ENCODE measurements at places on chromosomes 6 and 20.

GRCh38 chr6:8483650-8484049 is 48.3 kb upstream of the SLC35B3 start:
- no peak for DNase-seq

GRCh38 chr20:3990716-3991115 is 24.6 kb downstream of the RNF24 start:
- DNase-seq, result no peak

GRCh38 chr20:4519534-4519933 is 202.2 kb upstream of the PRND start:
- DNase-seq, result no peak

DNA sequence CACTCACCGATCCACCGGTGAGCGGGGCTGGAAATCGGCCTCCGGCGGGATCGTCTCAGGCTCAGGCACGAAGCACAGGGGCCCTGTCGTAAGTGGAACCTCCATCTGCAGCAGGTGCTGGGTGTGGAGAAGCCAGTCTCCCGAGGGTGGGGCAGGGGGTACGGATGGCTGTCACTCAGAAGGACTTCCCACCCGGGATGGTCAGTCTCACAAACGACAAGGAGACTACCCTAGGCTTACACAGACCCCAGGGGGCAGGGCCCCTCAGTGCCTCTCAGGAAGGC is 27.8 kb downstream of the YTHDF1 start:
- DNase-seq, result no peak

DNA sequence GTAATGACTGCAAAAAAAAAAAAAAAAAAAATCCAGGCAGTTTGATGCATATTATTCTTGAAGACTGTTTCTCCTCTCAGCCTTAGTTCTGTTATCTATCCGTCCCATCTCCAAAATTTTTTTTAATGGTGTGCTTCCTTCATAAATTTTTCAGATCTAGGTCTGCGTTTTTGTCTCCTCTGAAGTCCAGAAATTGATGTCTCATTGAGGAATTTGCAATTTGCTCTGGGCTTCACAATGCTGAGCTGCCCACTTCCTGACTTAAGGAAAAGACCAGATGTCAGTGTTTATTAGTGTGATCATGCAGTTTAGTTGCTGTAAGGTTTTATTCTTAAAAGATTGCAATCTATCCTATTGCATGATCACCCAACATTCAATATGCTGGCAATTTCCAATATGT is 297.6 kb downstream of the ZNF217 start:
- DNase-seq, result no peak

GRCh38 chr6:107061125-107062020 is 33.4 kb downstream of the MTRES1 start:
- DNase-seq, result no peak

DNA sequence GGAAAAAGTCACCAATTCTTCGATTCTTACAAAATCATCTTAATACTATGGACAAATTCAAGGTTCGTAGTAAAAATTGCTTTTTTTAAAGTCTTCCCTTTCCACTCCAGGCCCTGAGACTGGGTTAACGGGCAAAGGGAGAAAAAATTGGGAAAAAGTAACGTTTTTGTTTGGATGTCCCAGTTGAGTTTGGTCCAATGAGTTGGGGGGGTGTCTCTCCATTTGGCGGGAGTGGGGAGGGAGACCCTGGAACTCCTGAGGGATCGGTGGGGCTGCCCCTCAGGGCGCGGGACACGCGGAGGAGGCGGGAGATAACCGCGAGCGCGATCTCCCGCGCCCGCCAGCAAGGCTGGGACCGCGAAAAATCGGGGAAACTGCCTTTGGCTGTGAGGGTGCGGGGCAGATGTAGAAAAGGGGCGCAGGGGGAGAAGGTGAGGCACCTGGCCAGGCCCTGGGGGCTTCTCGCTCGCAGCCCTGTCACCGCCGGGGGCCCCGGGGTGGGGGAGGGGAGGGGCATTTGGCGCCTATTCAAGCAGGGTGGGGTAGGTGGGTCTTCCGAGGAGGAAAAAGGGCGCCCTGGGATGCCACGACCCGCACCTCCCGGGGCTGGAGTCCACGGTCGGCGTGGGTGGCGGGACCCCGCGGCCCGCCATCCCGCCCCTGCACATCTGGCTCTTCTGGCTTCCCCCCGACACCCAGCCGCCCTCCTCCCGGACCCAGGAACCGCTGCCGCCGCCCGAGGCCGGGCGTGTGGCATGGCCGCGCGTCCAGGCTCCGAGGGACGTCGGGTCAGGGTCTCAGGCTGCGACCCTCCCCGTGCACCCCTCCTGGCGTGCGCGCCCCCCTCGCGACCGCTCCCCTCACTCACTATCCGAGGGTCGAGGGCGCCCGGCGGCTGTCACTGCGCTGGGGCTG is 595 bp downstream of the FBXO5 start:
- DNase-seq, result peak; percentile 15

- DNase-seq, result peak; percentile 85
Measured at GRCh38 chr6:123808556-123808955, 4.9 kb downstream of the NKAIN2 start.

GRCh38 chr6:156909212-156910010 is 132.2 kb downstream of the ARID1B start:
- DNase-seq, result no peak

DNA sequence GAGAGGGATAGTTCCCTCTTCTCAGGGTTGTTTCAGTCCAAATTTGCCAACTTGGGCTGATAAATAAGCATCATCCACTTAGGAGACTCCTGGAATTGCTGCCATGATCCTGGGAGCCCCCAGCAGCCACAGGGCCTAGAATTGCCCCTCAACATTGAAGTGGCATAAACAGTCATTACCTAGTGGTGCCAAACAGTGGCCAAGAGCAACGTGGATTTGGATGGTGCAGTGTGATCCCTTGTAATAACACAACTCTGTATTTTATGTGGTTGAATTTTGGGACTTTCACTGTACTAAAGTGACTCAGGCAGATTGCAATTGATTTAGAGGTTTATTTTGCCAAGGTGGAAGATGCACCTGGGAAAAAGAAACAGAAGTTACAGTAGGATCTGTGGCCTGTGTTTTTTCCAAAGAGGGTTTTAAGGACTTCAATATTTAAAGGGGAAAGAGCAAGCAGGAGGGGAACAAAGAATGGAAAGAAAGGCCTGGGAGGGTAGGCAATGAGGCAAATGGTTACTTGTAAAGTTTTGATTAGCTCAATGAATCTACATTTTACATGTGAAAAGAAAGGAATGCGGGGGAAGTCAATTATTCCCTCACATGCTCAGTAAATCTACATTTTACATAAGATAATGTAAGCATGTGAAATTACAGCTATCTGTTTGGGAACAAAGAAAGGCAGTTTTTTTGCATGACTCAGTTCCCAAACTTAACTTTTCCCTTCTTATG is 168.0 kb upstream of the NOX3 start:
- DNase-seq, result no peak

DNA sequence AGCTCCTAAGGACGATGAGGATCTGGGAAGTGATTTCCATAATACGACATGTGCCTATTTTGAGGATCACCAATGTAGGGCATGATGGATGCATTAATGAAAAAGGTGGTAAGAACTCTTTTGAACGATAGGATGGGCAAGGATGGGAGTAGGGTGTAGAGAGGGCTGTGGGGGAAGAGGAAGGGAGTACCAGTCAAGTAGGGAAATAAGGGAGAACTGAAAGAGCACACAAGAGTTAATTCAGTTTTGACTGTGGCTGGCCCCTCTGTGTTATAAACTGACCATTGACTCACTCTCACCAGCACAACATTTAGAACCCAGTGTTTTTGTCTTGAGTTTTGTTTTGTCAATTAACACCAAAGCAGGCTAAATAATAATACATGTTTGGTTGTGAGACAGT is 33.0 kb downstream of the SLC35D3 start:
- DNase-seq, result no peak

GRCh38 chr6:69138148-69138547 is 503.1 kb downstream of the ADGRB3 start:
- no peak for DNase-seq

GRCh38 chr6:158233214-158233795 is 65.2 kb downstream of the GTF2H5 start:
- DNase-seq, result no peak

- DNase-seq, result no peak
Measured at GRCh38 chr20:47960769-47961541, 175.7 kb upstream of the SULF2 start.

DNA sequence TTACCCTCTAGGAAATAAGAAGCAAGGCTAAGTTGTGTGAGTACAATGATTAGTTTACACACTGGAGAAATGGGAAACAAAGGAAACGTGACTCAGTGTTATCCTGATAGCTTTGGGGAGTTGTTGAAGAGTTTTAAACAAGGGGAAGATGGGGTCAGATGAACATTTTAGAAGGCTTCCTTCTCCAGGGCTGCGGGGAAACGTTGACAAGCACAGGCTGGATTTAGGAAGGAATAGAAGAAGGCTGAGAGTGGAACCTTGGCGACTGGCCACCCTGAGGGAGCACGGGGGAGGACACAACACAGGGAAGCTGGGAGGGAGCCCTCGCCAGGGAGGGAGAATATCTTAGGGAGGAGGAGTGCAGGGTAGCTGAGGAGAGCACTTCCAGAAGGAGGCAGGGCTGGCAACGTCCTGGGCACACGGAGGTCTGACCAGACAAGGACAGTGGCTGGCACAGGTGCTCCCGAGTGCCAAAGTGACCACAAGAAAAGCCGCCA is 134.7 kb downstream of the AIG1 start:
- no peak for DNase-seq

- DNase-seq, result no peak
Measured at GRCh38 chr6:6730831-6731230, 142.3 kb downstream of the LY86 start.

- DNase-seq, result no peak
Measured at GRCh38 chr20:40643891-40644290, 45.1 kb downstream of the MAFB start.

GRCh38 chr20:23998392-23998791 is 9.8 kb upstream of the GGTLC1 start:
- no peak for DNase-seq

- no peak for DNase-seq
Measured at GRCh38 chr6:169452117-169452868, 198.6 kb upstream of the THBS2 start.

DNA sequence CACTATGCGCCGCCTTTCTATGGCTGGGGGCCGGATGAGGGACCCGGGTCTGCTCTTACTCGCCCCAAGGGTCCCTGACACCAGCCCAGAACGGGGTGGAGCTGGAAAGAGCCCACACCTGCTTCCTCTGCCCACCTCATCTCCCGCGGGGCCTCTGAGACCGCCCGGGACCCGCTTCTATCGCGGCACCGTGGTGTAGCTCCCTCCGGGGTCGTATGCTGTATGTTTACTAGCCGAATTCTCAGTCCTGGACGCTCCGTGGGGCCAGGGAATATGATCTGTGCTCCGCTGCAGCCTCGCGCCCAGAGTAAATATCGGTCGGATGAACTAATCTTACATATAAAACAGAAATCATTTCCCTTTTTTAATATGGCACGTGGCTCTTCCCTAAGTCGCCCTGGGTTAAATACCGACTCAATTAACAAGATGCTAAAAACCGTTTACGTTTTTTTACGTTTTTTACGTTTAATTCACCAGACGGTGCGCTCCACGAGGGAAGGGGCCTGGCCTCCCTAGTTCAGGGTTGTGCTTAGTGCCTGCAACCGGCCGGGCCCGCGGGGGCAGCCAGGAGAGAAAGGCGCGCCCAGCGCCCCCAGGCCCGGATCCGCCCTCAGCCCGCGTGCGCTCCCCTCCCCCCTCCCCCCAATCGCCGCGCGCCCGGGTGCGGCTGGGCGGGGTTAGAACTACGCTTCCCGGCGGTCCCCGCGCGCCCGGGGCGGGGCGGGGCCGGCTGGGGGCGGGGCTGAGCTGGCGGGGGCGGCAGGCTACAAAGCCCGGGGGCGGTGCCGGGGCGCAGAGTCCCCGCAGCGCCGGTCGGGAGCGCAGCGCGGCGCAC is at the start of gene RBM38:
Gene RBM38, plus strand, starts transcription at position 793 of the 835 bp plus-strand sequence. CDS start 186 bp downstream, outside the sequence.
- peak; percentile 64 for DNase-seq

DNA sequence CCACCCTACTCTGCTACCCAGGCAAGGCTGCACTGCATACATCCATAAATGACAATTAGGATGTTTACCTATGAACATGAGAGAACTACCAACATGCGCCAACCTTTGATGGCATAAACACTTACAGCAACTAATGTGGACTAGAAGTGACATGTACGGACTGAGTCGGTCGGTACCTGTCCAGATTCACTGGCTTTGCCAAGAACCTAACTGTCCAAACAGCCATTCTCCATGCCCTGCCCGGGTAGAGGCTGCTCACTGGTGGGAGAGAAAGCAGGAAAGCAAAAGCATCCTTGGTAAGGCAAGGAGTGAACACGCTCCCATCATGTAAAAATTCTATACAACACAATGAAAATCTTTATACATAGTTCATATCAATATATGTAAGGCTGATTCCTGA is 30.0 kb downstream of the SYNDIG1 start:
- no peak for DNase-seq

DNA sequence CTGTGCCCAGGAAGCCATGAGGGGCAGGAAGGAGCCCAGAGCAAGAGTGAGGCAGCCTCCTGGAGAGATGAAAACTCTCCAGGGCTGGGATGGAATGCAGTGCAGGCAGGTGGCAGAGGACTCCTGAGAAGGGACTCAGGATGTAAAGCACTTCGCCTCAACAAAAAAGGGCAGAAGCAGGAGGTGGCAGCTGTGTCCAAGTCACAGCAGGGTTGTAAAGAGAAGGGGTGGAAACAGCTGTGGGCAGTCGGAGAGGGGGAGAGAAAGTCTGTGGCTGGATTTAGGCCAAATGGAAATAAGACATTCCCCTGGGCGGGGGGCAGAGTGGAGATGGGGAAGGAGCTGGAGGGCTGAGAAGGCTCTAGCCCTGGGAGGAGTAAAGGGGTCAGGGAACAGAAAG is 34.9 kb downstream of the CYP21A2 start:
- DNase-seq, result no peak

DNA sequence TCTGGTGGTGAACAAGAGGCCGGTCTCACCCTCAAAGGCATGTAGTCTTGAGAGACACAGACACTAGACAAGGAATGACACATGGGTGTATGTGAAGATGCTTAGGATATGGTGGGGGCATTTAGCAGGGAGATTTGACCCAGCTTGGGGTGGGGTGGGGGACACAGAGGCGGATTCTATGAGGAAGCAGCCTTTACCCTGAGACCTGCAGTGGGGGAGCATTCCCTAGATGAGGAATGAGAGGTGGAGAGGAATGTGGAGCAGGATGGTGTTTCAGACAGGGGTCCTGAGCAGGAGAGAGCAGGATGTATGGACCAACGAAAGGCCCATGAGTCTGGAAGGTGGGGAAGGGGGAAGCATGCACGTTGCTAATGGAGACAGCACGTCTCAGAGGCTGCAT is 57.8 kb downstream of the PHACTR3 start:
- DNase-seq, result no peak

DNA sequence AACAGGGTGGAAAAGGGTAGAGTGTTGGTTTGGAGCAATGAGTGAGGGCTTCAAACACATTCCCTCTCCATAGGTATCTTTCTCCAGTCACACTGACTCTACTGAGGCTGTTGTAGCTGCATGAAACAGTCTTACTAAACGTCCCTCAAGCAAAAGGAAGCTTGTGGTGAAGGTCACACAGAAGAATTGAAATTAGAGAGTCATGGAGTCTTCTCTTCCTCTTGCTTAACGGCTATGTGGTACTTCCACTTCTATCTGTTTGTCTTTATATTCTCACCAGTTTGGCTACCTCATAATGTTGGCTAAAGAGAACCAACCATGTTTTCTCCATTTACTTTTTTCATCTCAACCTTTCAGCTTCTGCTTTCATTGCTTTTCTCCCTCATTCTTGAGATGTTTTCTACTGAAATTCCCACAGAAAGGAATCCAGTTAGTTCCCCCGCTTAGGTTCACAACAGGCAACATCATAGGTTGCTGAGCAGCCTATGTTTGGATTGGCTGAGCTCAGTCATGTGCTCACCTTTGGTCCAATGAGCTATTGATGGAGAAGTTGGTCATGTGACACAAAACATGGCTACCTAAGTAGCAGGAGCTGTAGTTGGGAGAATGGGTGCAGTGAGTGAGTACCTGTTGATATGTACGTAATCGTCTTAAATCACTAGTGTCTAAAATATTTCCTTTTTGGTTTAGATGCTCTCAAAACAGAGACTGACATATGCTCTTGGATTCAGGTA is 99.8 kb downstream of the SNAP25 start:
- DNase-seq, result no peak

Data from NCI-H1105 (cell line).